ENCODE measurements at places on chromosomes 2 and 18.

DNA sequence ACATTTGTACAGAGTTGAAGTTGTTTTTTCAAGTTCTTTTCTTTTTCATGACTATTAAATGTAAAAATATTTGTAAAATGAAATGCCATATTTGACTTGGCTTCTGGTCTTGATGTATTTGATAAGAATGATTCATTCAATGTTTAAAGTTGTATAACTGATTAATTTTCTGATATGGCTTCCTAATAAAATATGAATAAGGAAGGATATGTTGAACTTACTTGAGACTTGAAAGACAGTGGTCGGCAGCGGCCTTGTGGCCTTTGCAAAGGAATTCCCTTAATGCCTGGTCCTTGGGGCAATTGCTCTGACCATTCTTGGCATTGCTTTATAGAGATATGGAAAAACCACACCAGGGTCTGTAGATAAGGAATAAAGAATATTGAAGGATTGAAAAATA is 25.9 kb upstream of the TMEM87B start:
- no peak for DNase-seq

DNA sequence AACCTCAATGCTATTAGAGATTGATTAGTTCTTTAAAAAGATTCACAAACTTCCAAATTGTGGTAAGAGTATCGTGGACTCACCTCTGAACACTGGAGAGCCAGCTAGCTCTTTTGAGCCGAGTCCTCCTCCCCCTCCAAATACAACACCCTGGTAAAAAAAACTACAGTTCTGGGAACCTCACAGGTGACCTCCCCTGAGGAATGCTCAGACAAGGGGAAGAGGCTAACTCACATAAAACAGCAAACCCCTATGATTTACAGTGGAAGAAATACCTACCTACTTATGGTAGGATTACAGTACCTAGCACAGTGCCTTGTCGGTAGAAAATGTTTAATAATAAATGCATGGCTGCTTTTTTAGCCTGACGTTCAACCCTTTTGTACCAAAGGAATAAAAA is 8.4 kb downstream of the ZNF24 start:
- no peak for DNase-seq

DNA sequence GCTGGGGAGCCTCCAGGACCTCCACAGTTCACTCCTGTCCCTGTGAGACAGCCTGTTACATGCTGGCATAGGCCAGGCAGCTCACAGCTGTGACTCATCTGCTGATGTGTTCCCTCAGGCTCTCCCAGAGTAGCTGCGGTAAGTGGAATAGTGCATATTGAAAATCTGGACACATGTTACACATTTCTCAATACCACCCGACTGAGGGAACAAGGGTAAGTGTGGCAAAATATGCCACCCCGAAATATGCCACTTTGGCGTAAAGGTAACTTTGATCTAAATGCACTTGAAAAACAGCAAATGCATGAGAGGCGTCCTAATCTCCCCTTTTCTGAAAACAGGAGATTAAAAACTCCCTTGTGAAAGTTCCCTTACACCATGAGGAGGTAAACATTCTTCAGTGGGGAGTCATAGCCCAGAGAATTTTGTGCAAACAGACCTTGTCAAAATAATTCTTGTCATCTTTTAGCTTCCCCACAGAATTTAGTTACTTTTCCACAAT is 557.9 kb downstream of the CCDC85A start:
- no peak for DNase-seq

GRCh38 chr2:82478641-82479040 is 1980.4 kb downstream of the SUCLG1 start:
- DNase-seq, result no peak

DNA sequence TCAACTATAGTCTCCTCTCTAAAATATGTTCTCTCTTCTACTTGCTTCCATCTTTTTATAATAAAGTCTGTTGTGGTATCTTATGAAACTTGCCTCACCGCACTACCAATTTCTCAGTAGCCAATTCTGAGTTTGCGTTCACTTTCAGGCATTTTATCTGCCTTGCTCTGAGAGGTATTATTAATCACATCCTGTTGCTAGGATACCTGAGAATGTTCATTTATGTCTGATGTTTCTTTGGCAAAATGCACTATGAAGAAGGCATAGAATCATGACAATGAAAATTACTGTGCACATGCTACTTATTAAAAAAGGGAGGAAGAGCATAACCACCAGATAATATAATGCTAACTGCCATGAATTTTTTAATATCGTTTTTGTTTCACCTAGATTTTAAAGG is 130.2 kb downstream of the CHST9 start:
- no peak for DNase-seq

Data from activated T-cell treated with anti-CD3 and anti-CD28 coated beads for 24 hours (primary cell).